ENCODE measurements at places on chromosomes 7 and 10.

DNA sequence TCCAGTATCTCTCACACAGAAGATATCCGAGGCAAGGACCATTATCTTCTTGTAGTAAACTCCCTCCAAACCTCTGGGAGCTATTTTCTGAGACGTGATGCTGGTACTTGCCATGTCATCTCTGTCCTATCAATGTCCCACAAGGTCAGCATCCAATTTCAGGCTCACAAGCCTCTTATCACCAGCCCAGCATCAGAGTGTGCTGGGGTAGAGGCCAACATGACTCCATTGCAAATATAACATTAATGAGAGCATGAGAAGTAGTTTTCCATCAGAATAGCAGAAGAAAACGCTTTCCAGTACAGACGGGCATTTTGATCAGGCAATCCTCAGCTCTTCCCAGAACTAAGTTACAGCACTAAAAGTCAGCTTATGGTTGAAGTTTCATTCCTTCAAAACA, 5.6 kb downstream of the MORN4 start:
- no peak for DNase-seq

- no peak for DNase-seq
These were observed 320.8 kb downstream of the ADARB2 start for GRCh38 chr10:1416456-1417037.

DNA sequence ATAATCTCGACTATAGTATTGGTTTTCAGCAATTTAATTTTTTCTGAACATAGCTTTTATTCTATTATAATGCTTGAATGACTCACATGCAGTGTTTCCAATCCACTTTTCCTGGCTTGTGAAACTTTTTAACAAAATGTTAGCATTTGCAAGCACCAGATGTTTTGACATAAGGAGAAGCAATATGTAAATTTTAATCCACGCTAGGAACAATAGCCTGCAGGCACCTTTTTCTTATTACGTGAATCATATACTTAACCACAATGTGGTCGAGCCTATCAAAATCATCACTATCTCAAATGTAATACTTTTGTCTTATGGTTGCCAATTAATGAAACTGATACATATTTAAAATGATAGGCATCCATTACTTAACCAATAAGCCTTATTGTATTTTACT, 97.1 kb downstream of the TFEC start:
- DNase-seq = no peak

DNA sequence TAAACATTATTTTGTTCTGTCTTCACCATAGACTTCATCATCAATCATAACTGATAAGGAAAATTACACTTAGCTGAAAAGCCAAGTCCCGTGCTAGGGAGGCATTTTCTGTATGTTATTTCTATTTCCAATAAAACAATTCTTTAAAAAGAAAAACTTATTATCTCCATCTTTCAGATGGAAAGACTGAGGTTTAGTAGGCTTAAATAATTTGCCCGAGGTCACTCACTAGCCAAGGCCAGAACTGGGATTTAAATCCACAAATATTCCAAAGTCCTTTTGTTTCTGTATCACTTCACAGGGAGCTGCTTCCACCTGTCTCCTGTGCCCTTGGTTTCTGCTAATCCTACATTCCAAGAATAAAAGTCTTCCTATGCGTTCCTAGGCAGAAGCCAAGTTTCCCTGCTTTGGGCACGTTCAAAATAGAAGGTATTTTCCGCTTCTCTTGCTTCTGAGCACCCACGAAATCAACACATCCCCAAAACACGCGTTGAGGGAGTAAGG, 732 bp downstream of the CPVL start:
- no peak for DNase-seq

- DNase-seq = no peak
These were observed 92.9 kb upstream of the DUSP5 start for GRCh38 chr10:110404825-110405224.

DNA sequence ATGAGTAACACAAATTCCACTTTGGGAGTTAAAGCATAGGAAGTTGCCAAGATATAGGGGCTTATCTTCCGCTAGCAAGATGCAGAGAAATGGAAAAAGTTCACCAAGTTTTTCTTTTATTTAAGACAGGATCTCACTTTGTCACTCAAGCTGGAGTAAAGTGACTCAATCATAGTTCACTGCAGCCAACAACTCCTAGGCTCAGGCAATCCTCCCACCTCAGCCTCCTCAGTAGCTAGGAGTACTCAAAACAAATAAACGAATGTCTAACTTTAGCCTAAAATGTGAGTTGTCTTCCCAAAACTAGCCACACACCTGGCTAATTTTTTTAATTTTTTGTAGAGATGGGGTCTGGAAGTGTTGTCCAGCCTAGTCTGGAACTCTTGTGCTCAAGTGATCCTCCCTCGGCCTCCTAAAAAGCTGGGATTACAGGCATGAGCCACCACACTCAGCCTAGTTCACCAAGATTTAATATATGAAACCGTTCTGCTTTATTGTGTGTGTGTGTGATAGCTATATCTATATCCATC, 9.9 kb downstream of the VIM start:
- DNase-seq = no peak

DNA sequence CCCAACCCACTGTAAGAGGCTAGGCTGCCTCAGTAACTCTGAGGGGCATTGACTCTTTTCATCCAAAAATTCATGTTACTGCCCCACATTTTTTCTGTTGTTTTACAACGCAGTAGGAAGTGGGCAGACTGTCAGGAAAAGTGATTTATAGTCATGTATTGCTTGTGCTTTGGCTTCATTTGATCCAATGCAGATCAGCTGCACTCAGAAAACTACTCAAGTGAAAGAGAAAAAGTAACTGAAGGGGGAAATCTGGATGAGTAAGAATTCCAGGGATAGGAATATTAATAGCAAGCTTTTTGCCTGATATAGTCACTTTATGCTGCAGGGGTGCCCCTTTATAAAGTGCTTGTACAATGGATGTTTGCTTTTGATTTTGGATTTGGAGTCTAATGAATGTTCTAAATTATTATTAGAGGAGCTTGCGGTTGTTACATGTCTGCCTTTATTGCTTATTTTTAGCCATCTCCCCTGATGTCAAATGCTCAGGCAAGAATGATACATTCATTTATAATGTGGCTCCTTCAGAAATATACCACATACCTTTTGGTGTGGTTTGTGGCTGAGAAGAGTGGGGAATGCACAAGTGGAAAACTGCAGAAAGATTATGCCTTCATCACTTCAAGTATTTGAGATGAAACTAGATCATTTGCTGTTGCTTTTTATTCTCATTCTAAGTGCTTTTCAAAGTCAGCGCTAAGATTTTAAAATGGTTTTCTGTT, 86.1 kb downstream of the EGFR start:
- DNase-seq = no peak

DNA sequence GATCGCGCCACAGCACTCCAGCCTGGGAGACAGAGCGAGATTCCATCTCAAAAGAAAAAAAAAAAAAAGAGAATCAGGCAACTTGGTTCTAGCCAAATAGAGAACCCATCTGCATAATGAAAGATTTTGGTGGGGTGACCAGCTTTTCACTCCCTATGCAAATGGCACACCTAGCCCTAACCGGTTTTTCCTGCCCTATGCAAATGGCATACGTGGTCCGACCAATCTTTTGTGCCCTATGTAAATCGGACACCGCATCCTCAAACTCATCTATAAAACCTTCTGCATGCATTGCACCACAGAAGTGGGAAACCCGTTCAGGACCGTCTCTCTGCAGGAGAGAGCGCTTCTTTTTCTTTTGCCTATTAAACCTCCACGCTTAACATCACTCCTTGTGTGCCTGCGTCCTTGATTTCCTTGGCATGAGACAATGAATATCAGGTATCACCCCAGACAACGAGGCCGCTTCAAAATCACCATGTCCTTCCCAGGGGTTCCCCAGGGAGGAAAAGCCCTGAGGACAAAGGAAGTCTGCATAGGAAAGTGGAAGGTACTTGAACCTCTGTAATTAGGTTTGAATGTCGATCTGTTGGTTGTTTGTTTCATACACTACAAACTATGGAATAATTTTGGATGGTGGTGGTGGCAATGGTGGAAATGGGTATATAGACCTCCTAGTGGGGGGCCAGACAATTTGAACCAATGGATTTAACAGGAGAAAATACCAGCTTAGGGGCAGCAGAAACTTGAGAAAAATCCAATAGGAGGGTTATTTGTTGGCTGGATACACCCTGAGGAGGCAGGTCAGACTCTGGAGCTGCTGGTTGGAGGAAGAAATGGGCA, 396.2 kb downstream of the TYW1 start:
- DNase-seq = no peak

- DNase-seq = no peak
These were observed 615.9 kb upstream of the FOXK1 start for GRCh38 chr7:4066206-4066605.

DNA sequence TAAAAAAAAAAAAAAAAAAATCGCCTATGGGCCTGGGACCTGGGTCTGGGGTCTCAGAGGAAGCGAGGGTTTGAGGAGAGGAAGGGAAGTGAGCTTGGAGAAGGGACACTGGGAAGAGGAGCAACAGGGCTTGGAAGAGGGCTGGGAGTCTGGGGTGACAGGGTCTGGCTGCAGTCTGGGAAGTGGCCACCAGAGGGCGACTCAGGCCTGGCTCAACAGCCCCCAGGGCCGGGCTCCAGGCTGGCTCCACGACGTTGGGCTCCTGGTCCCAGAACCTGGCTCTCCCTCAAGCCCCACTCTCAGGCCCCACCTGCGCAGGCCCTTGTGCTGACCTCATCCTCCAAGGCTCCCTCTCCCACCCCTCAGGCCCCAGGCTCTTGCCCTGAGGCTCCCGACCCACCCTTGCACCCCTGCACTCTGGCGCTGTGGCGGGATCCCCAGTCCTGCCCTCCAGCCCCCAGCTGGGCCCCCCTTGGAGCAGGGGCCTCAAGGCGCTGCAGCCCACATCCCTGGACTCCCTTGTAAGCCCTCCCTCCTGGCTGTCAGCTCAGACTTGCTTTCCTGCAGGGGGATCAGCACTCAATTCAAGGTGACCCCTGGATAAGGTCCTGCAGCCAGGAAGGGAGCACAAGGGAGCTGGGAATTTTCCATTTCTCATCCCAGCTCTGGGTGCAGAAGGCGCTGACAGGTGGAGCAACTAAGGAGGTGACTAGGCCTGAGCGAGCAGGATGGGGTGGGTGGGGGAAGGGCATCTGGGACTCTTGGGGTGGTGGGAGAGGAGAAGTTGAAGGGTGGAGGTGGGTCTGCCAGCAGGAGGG, 5.4 kb upstream of the SPACDR start:
- peak; percentile 90 for DNase-seq

Measured in activated CD4-positive, CD25-positive, alpha-beta regulatory T cell treated with anti-CD3 and anti-CD28 coated beads, Interleukin-2, amount 50 U/mL, for 72 hours (primary cell).